Testis (tissue), 5 donors: ENCODE measurements at places on chromosomes 3 and 15. TPM values are rescaled to one million over a fixed set of nuclear protein-coding genes. Genes with fewer than 3 reads are reported as not detected.

DNA sequence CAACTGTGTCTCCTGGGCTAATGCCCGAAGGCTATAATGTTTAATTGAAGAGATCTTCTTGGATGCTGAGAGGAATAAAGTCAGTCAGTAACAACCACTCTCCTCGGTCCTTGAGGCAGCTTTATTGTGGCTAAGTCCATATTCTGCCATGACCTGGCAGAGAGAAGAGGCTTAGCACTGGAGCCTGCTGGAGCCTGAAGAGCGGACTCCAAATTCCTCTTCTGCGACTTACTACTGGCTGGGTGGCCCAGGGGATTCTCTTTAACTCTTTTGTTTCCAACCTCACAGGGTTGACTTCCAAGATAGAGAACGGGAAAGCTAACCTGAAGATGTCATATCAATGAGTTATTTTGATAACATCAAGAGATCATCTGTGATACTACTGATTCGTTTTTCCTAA lies 71.1 kb downstream of the MYO1E start:
- no peak overlapping the region for H3K4me3 ChIP-seq
- no peak overlapping the region for H3K27ac ChIP-seq
- H3K4me1 ChIP-seq = peaks cover 4% of the 10 kb centered on the region
- H3K36me3 ChIP-seq = no peaks in the 10 kb centered on the region
- no peak for DNase-seq

DNA sequence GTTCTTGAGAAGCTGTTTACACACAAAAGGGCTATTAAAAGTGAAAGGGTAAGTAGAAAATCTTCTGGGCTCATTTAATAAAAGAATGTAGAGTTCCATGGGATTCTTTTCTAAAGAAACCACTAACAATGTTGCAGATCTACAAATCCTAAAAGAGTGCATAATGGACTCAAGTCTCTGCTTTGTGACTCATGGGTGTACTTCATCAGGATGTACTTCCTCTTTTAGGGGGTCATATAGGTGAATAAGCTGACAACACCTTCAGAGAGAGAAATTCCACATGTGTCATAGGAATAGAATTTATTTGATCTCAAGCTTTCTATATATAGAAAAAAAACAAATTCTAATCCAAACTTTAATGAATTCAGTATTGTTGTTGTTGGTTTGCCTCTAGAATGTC lies 355.5 kb downstream of the TIGIT start:
- no peak for DNase-seq
- H3K4me3 ChIP-seq = no peak overlapping the region
- H3K27ac ChIP-seq = peak overlapping the region; percentile 39

DNA sequence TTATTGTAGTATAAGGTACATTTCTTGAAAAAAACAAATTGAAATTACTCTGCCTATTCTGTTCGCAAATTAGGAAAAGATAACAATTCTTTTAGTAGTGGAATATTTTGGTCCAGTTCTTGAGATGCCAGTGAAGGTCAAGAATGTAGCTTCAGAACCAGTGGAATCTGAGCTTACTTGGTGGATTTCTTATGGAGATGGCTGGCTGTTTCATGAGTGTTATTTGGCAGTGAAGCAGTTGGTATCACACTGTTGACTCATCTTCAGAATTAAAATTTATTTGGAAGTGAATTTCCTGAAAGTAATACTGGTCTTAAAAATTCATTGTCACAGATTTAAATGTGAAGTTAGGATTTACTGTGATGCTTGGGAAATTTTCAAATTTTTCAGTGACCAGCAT lies 19.1 kb downstream of the RNF13 start:
- DNase-seq = no peak
- no peaks in the 10 kb centered on the region for H3K4me1 ChIP-seq
- H3K27ac ChIP-seq = no peak overlapping the region
- no peak overlapping the region for H3K4me3 ChIP-seq
- no peaks in the 10 kb centered on the region for H3K36me3 ChIP-seq

C15orf40 gene
- total RNA-seq = 22.8 TPM

DNA sequence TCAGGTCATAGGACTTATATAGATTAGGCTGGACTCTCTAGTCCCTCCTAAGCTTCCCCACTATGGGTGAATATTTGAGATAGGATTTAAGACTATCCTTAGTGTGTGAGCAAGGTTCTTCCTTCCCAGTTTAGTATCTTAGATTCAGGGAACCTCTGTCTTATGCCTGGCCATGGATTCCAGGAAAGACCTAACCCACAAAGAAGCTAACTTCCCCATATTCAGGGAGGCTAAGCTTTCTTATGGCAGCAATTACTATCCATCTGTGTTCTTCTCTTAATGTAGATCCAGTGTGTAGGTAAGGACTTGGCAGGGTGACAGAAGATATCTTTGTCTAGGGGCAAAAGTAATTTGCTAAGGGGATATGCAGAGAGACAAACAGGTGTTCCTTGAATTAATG lies 25.5 kb upstream of the PIK3R4 start:
- no peak overlapping the region for H3K4me3 ChIP-seq
- no peaks in the 10 kb centered on the region for H3K27me3 ChIP-seq
- DNase-seq = no peak
- H3K27ac ChIP-seq = no peak overlapping the region

BTD gene
- total RNA-seq = 31.3 TPM

DNA sequence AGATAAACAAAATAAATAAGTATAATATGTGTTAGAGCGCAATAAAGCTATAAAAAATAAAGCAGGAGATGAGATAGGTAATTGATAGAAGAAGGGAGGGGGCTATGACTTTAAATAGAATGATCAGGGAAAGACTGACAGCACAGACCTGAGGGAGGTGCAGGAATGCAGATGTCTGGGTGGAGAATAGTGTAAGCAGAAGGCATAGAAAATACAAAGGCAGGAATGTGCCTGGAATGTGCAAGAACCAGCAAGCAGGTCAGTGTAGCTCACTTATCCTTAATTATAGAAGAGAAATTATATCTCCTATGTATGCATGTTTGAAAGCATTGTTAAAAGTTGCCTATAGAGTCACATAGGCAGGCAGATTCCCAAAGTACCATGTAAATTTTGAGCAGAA lies 239.4 kb upstream of the SOX14 start:
- no peaks in the 10 kb centered on the region for H3K36me3 ChIP-seq
- no peak overlapping the region for H3K27ac ChIP-seq
- H3K27me3 ChIP-seq = no peaks in the 10 kb centered on the region
- no peak overlapping the region for H3K4me3 ChIP-seq

ABI3BP gene
- total RNA-seq = 8.7 TPM

FBXL2 gene
- 38.3 TPM for total RNA-seq

DNA sequence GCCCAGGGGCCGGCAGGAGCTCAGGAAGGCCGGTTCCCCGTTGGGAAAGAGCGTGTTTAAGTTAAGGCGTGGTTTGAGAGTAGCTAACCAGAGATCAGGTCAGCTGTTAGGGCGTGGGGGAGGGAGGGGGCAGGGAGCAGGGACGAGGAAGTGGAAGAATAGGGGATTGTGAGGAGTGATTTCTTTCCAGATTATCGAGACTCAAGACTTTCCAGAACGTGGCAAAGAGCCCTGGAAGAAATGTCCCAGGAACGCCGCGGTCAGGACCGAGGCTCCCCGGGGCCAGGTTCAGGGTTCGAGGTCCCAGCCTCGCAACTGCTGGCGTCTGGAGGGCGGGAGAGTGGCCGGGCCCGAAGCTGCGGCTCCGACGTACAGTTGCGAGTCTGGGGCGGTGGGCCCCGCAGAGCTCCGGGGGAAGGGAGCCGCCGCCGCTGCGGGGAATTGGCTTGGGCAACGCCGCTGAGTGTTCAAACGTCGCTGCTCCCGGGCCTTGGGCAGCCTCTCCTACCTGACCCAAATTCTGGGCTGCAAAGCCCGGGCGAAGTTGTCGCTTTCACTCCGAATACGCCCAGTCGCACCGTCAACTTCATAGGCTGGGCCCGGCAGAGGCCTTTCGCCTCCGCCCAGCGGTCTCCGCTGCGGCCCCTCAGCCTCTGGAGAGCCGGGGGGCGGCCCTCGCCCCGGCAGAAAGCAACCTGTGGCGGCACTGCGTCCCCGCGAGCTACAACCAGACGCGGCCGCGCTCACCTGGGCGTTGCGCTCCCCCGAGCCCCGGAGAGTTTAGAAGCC lies 9.5 kb downstream of the ISL2 start:
- H3K36me3 ChIP-seq = no peaks in the 10 kb centered on the region
- H3K4me3 ChIP-seq = peak overlapping the region; percentile 46
- DNase-seq = no peak
- H3K27ac ChIP-seq = no peak overlapping the region

DNA sequence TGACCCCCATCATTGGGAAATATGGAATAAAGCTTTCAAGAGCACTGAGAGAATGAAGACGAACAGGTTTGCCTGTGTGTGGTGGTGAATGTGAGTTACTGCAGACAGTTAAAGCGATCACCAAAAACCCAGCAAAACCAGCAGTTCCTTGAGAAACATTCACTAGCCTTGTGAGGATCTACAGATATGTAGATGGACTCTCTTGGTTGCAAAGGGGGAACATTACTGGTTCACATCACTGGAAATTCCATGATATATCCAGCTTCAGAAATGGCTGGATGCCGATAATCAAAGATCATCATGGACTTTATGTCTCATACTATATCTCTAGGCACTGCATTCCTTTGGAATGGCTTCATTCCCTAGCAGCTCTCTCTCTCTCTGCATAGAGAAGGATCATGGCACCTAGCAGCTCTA lies 10.2 kb upstream of the HERC1 start:
- peaks cover 10% of the 10 kb centered on the region for H3K4me1 ChIP-seq
- no peak overlapping the region for H3K4me3 ChIP-seq
- H3K27me3 ChIP-seq = no peaks in the 10 kb centered on the region
- H3K27ac ChIP-seq = no peak overlapping the region
- H3K36me3 ChIP-seq = no peaks in the 10 kb centered on the region

GRCh38 chr15:73851689-73852088 lies 21.7 kb upstream of the TBC1D21 start:
- DNase-seq = peak; percentile 56
- H3K4me3 ChIP-seq = no peak overlapping the region
- H3K27me3 ChIP-seq = no peaks in the 10 kb centered on the region
- H3K27ac ChIP-seq = no peak overlapping the region
